Dermis lymphatic vessel endothelial cell (primary cell): ENCODE measurements at places on chromosomes 16 and 17. TPM values are rescaled to one million over a fixed set of nuclear protein-coding genes. Genes with fewer than 3 reads are reported as not detected.

Gene NKD1
- under 0.01 TPM in 1 of 2 replicates, not detected in the other for total RNA-seq

Gene ABAT
- total RNA-seq: 1.7 and 1.8 TPM in 2 replicates

Gene SPOP
- 126 and 146 TPM in 2 replicates for total RNA-seq

Gene NXN
- 128 and 145 TPM in 2 replicates for total RNA-seq

Gene TEKT5
- 0.26 TPM in 1 of 2 replicates, not detected in the other for total RNA-seq

Gene DOK4
- 13.5 and 24.7 TPM in 2 replicates for total RNA-seq

Gene KRT12
- total RNA-seq: not detected in 2 replicates

Gene KRT23
- total RNA-seq: 0.34 and 1.7 TPM in 2 replicates
